ENCODE measurements at places on chromosomes 5 and 9. TPM values are rescaled to one million over a fixed set of nuclear protein-coding genes. Genes with fewer than 3 reads are reported as not detected.

The OR1B1 gene
- total RNA-seq: not detected

The CCDC152 gene
- total RNA-seq: 2.8 TPM

The MOB3B gene
- total RNA-seq: 35.0 TPM

The GABRG2 gene
- not detected for total RNA-seq

The FAM169A gene
- 22.9 TPM for total RNA-seq

The SAXO1 gene
- total RNA-seq: not detected
